NK-92 treated with Interleukin-12 subunit alpha and Interleukin-12 subunit beta, amount 100 ng/mL, for 24 hours (cell line): ENCODE measurements at places on chromosomes 16 and 17.
A peak's percentile ranks its signal among the peaks of the same experiment; 100 is the strongest.

- no peak for DNase-seq
Measured at GRCh38 chr17:1182811-1183170, 3.0 kb upstream of the ABR start.

DNA sequence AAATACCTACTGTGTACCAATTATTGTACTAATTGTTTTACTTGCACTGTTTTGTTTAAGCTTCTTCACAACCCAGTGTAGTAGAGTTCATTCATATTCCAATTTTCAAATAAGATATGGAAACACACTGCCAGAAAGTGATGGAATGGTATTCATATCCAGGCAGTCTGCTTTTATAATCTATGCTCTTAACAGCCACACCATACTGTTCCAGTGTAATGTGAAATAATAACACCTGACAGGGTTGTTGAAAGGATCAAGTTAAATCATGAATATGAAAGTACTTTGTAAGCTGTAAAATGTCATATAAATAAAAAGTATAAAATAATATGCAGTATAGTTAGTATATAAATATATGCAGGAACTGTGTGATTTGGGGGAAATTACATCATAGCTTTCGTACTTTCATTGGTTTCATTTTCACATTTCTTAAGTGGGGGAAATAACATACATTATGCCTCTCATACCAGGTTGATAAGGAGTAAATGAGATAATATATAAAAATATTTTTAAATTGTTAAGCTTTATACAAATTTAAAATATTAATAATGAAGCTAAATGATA, 230.8 kb downstream of the TANC2 start:
- no peak for DNase-seq

GRCh38 chr17:45948498-45948880, 50.6 kb upstream of the STH start:
- DNase-seq: no peak

GRCh38 chr17:81128774-81129173, 36.5 kb upstream of the PVALEF start:
- DNase-seq: no peak

DNA sequence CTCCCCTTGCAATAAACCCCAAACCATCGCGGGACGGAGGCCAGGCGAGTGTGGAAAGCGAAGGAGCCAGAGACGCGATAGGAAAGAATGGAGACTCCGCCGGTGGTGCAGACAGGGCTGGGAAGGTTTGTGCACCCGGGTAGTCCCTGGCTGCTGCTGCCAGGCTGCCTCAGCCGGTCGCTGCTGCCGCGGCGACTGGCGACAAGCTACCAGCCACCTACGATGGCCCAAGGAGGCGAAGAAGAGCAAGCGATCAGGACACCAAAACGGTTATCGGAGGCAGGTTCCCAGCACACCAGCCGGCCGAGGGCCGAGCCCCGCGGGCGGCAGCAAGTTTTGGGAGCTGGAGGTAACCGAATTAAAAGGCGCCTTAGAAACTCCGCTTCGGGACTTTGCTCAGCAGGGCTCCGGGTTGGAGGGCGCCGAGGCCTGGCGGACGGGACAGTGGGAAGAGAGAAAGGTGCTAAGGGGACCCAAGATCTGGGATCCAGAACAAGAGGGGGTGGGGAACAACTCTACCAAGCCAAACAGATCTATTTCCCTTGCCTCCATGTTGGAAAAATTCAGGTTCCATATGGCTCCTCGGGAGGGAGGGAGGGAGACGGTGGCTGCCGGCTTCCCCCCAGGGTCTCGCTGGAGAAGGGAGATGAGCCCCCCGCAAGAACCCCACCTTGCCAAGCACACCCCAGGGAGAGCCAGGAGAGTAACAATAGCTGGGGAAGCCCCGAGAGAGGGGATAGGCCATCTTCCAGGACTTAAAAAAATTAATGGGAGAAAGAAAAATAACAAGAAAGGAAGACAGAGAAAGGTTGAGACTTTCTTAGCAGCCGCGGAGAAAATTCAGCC, 9.7 kb upstream of the HOXB2 start:
- DNase-seq: no peak

DNA sequence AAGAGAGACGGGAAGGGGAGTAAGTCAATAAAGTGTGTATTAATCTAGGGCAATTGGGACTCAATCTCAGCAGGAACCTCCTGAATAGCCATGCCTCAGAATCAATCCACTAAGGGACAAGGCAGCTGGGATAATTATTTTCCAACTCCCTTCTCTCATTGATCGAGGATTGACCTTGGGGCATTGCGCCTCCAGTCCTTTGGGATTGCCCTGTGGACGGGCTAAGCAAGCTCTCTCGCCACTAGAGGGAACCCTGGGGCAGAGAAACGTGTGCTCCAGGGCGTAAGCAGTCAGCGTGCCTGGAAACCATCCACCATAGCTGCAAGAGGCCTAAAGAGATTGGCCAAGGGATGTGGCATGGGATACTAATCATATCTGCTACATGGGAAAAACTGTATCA, 53.9 kb upstream of the ERCC4 start:
- peak; percentile 7 for DNase-seq

- DNase-seq: no peak
Measured at GRCh38 chr17:34339138-34339770, 17.0 kb upstream of the CCL13 start.

DNA sequence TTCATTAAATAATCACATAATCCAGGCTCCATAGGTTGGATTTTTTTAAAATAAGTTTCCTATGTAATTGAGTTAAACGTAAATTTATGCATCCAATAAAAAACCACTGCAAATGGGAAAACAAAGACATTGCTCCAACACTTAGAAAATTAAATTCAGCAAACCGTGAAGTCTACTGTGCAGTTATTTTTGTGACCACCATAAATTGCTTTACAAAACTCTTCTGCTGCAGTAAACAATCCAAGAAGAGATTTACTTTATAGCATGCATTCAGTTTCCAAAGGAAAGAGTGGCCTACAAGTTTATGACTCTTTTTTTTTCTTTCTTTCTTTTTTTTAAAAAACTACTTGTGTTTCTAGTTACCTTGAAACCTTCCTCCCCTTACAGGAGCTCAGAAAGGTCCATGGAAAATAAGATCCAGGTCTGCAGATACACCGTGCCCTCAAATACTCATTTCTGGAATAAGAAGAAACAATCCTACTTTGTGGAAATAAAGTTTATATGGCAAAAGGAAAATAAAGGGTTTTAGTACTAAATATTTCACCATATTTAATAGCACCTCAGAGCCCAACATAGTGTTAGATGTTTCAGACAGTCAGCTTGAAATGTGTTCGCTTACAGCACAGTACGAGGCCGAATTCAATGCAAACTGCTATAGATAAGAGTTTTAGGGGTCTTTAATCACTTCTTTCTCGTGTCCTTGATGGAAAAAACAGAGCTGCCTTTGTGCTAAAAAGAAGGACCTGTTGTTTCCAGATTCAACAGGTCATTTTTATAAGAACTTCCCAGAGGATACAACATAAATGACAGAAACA, 3.2 kb downstream of the HS3ST3A1 start:
- DNase-seq: no peak

DNA sequence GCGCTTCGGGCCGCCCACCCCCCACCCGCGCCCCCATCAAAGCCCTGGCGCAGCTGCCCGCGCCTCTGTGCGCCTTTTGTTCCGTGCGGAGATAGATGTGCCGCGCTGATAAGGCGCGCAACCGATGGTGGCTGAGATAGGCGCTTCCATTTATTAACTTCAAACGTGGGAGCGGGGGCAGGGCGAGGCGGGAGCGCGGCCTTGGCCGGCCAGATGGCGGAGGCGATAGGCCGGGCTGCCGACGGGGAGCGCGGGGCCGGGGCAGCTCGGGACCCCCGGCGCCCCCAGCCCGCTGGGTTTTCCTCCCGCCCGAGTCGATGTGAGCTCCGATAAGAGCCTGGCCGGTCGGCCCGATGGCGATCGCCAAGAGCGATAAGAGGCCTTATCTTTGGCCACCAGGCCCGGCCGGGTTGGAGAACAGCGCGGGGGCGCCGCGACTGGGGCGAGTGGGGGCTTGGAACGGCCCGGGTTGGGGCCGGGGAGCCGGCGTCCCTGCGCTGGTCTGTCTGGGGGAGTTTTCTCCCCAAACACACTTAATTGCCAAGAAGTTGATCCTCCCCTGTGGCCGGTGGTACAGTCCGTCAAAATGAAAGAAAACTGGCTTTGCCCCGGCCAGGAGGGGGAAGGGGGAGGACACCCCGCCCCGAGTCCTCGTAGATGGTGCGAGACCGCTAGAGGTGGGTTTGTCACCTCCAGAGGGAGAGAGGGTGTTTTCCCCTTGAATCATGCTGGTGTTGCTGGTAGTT, 2.7 kb downstream of the ZFPM1 start:
- peak; percentile 91 for DNase-seq

DNA sequence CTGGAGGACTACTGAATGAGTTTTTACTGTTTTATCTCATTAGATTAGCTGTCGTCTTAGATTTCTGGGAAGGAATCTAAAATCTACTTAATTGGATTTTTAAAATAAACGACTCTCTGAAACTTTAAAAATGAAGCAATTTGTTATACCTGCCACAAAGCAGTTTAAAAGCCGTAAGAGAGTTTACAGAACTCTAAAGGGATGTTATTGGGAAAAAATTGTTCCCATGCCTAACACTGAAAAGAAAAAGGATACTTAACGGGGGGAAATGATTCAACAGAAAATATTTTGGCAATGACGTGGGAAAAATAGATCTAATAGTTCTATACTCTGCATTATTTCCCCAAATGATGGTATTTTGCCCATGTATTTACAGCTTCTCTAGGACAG, 27.0 kb downstream of the ARHGAP17 start:
- no peak for DNase-seq

DNA sequence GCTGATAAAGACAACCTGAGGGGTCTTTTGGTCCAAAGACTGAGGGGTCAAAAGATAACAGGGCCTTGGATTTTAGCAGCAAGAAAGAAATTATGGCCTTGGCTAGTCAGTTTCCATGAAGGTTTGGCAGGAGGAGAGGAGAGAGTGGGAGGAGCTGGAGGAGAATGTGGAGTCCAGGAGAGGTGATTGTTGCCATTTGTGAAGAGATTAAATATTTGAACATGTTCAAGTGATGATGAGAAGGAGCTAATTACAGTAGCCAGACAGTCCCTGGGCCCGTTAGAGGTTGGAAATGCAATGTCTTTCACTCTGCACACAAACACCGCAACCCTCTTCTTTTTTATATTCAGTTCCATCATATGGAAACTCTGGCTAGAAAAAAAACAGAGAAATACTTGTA, 68.6 kb downstream of the TNRC6C start:
- no peak for DNase-seq

DNA sequence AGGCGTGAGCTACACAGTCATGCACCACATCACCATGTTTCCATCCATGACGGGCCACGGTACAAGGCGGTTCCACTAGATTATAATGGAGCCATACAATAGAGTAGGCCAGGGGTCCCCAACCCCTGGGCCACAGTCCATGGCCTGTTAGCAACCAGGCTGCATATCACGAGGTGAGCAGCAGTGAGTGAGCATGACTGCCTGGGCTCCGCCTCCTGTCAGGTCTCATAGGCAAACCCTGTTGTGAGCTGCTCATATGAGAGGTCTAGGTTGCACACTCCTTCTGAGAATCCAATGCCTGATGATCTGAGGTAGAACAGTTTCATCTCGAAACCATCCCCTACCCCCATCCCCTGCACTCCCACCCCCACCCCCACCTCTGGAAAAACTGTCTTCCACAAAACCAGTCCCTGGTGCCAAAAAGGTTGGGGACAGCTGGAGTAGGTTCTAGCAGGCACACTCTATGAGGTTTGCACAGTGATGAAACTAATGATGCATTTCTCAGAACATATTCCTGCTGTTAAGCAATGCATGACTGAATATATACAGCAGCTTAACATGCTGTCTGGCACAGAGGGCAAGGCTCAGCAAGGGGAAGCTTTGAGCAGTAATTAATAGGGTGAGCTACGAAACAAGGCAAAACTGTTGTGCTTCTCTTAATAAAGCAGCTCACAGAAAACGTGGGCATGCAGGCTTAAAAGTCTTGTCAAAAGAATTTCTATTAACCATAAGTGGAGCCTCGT, 108.0 kb downstream of the VPS53 start:
- DNase-seq: no peak

DNA sequence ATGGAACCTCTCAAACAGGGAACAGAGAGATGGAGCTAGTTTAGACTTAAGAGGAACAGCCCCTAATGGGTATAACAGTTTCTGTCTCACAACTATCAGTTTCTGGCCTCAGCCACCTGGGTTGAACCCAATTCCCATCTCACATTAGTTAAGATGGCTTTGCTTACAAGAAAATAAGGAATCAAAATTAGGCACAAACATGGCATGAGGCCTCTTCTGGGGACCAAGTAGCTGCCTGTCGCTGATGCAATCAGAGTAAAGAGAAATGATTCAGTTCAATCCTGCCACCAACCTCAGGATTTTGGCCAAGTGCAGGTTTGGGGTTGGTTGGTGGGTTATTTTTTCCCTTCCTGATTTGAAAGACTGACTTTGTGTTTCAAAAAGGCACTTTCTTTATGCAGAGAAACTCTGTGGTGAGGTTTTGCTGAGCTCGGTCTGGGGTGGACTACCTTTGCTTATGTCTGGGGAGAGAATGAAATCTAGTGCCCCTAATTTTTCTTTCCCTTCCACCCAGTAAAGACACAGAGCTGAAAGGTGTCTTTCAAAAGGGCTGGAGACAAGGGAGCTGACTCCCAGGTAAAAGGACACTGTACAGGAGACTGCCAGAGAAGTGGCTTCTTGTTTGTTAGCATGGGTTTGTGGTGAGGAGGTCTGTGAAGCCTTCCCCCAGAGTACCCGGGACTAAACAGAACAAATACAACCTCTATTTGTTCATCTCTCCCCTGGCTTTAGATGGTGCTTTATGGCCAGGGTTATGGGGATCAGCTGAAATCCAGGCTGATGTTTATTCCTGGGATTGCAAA, 44.8 kb upstream of the NFAT5 start:
- DNase-seq: no peak

GRCh38 chr17:47696717-47697642, 3.0 kb downstream of the TBKBP1 start:
- no peak for DNase-seq

- DNase-seq: no peak
Measured at GRCh38 chr16:50326835-50327465, 41.8 kb downstream of the BRD7 start.

DNA sequence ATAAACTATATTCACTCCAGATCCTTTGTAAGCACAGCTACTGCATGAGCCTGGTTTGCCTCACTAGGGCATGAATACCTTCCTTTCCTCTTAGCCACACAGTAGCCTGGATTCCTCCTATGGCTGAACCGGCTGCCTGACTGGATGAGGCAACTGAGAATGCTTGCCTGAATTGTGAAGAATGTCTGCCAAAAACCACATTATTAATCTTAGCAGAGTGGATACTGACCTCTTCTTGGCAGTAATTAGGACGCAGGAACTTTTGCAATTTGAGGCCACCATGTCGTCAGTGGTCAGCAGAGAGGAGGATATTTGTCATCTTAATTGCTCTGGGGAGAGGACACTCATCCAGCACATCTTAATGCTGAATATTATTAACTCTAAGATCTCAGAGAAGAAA, 651.8 kb upstream of the GOT2 start:
- no peak for DNase-seq

- DNase-seq: no peak
Measured at GRCh38 chr17:4507361-4508111, 8.9 kb downstream of the SPNS2 start.
